ENCODE measurements at places on chromosomes 1 and 21. TPM values are rescaled to one million over a fixed set of nuclear protein-coding genes. Genes with fewer than 3 reads are reported as not detected.

DNA sequence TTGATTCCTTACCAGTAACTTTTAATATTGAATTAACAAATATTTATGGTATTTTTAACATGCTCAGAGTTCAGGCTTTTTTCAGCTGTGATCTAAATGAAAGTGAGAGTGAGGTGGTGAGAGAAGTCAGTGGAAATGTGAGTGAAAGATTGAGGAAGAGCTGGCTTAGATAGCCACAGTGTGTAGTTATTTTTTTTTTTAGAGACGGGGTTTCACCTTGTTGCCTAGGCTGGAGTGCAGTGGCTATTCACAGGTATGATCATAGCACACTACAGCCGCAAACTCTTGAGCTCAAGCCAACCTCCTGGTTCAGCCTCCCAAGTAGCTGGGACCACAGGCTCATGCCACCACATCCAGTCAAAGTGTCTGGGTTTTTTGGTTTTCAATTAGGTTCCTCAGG, 10.9 kb downstream of the RNF11 start:
- DNase-seq = no peak

- DNase-seq = no peak
Observed at GRCh38 chr1:219210067-219210466, 36.4 kb downstream of the LYPLAL1 start.

DNA sequence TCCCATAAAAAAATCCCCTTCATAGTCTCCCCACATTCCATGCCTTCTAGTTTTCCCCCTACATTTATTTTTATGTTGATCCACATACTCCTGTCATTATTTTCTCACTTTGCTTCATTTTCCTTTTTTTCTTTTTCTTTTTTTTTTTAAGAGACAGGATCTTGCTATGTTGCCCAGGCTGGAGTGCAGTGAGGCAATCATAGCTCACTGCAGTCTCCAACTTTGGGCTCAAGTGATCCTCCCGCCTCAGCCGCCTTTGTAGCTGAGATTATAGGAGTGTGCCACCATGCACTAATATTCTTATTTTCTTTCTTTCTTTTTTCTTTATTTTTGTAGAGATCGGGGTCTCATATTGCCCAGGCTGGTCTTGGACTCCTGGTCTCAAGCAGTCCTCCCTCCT, 7.8 kb downstream of the RNF2 start:
- no peak for DNase-seq

GRCh38 chr1:59309795-59310548, 13.1 kb downstream of the FGGY start:
- no peak for DNase-seq

- DNase-seq = no peak
Observed at GRCh38 chr1:2290171-2290578, 62.1 kb downstream of the SKI start.

- DNase-seq = no peak
Observed at GRCh38 chr1:28301368-28302174, 27.3 kb upstream of the MED18 start.

GRCh38 chr1:80050085-80050484, 1043.6 kb upstream of the ADGRL4 start:
- no peak for DNase-seq

DNA sequence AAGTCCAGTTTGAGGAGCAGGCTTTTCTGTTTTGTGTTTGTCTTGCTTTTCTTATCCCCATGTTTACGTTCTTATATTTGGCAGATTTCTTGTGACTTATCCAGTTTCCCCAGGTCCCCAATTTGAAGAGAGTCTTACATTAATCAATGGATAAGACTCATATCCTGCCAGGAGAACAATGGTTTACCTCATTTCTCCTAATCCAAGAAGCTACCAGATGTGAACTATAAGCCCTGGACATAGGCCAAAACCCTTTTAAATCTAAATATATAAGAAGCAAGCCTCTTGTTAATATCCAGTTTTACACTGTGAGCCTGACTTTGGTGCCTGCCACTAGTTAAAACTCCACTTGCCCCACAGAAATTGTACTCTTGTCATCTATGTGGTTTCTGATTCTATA, 15.1 kb upstream of the COP1 start:
- no peak for DNase-seq

CD244 gene
- 0.63 TPM for polyA plus RNA-seq

LRRC42 gene
- 36.2 TPM for polyA plus RNA-seq

PRELP gene
- polyA plus RNA-seq = 2.8 TPM

LCE3D gene
- not detected for polyA plus RNA-seq

KISS1 gene
- polyA plus RNA-seq = 0.38 TPM
